Activated CD4-positive, alpha-beta T cell treated with anti-CD3 and anti-CD28 coated beads for 1 hour (primary cell): ENCODE measurements at places on chromosomes 2 and 18.

DNA sequence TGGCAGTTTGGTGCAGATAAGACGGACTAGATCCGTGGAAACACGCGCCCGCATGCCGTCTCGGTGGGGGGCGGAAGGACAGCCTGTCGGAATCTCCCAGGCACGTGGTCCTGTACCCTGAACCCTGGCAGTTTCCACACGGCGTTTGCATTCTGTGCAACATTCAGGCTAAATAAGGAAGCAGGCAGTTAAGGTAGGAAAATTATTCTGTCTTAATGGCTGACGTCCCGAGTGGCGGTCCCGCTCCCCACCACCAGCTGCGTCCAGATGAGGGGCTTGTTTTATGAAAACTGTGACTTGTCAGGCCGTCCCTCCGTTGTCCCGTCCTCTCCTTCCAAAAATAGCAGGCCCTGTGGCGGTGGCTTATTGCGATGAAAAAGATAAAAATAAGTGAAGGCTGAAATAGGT lies 120.2 kb downstream of the NFATC1 start:
- peak; percentile 7 for DNase-seq

- no peak for DNase-seq
Measured at GRCh38 chr18:59606193-59607077, 90.8 kb downstream of the CCBE1 start.

- no peak for DNase-seq
Measured at GRCh38 chr2:24343225-24343882, 17.0 kb downstream of the ITSN2 start.

DNA sequence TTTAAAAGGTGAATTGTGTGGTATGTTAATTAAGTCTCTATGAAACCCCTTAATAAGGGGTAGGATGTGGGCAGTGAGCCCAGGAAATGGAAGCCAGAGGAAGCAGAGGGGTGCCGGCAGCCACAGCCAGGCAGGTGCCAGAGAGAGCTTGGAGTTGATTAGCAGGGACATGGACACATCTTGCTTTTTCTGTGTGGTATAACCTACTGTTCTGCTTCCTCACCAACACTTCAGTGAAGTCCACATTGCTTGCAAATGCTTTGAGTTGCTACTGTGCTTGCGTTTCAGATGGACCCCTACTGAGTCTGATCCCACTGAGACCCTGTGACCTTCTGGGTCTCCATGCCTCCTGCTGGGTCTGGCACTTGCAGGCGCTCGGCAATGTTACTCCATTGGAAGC lies 30.3 kb upstream of the ARHGEF4 start:
- no peak for DNase-seq

DNA sequence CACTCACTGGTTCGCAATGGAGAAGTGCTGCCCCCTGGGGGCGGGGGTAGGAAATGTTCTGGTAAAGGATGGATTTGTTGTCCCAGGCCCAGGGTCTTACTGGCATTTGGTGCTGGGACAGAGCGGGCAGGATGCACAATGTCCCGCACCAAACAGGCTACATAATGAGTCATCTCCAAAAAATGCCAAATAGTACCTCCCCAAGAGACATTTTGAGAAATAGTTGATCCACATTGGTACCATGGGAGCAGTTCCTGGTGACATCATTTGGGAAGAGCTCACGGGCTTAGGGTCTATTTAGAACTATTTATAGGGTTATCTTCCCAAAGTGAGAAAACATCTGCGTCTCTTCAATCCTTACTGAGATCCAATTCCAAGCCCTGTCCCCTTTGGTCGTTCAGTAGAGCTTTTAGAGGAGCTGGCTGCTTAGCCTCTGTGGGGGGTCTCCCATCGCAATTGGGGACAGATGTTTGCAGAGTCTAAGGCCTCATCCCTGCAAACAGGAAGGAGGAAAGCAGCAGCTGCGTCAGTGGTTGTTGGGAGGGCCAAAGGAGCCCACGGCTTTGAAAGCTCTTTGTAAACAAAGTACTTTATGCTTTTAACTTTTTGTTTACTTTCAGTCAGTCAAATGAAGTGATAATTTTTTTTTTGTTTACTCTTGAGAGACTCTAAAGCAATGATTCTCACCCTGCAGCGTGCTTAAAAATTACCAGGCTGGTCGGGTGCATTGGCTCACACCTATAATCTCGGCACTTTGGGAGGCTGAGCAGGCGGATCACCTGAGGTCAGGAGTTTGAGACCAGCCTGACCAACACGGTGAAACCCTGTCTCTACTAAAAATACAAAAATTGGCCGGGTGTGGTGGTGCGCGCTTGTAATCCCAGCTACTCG lies 49.3 kb downstream of the GREB1 start:
- DNase-seq: peak; percentile 20

DNA sequence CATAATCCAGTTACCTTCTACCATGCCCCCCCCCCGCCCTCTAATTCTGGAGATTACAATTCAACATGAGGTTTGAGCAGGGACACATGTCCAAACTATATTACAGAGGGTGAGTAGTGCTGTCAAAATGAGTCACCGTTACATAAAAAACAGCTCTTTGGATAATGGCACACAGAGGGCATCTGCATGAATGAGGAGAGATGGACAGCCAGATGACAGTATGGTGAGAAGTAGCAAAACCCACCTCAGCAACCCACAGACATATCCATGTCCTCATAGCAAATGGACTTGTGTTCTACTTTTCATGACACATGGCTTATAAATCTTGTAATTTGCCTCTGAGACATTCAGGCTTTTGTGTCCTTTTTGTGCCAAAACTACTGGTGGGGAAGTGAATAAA lies 132.0 kb downstream of the EML6 start:
- no peak for DNase-seq

- DNase-seq: no peak
Measured at GRCh38 chr2:70104231-70105111, 17.2 kb downstream of the PCBP1 start.
